Gastroesophageal sphincter (tissue), 4 donors: ENCODE measurements at places on chromosomes 13 and 19. TPM values are rescaled to one million over a fixed set of nuclear protein-coding genes. Genes with fewer than 3 reads are reported as not detected.

CSNK1A1L gene
- total RNA-seq, result not detected

DNA sequence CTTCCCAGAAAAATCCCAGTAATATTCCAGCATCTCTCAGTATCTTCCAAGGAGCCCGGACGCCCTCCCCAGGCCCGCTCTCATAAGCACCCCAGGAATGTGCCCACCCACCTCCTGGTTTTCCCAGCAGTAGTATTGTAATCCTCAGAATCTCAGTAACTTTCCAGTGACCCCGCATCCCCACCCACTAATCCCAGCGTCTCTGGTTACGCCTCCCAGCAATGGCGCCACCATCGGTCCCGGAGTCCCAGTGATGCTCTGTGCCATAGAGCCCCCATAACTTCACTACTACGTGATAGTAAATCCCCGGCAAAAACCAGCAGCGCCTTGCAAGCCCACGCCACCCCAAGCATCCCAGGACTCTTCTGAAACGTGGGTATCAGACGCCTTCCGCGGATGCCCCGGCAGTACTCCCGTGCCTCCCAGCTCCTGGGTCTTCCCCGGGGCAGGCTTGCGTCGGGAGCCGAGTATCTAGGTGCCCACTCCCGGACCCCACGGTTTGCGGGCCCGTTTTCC is 928 bp upstream of the PNPLA6 start:
- peak; percentile 63 for ATAC-seq

CTU1 gene
- 12.2 TPM for total RNA-seq

SEMA6B gene
- 7.0 TPM for total RNA-seq

ACER1 gene
- not detected for total RNA-seq

ZNF8 gene
- total RNA-seq, result 5.6 TPM

RNF6 gene
- 24.7 TPM for total RNA-seq

DNA sequence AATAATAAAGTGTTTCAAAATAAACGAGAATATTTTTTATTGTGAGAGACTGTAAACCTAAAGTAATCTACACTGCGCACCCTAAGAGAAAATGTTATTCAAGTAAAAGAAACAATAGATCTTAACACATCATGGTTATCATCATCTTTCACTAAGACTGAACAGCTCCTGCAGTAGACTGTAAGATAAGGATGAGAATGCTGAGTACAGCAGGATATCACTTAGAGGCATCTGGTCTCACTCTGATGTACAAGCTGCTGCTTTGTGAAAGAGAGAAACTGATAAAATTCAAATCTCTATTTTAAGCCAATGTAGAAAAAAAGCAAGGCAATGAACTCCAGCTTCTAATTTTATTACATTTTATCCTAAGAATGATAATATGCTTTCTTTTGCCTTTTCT is 261.7 kb upstream of the HTR2A start:
- ATAC-seq, result no peak

GRCh38 chr19:47446534-47447469 is 24.9 kb downstream of the SLC8A2 start:
- ATAC-seq, result peak; percentile 4

DNA sequence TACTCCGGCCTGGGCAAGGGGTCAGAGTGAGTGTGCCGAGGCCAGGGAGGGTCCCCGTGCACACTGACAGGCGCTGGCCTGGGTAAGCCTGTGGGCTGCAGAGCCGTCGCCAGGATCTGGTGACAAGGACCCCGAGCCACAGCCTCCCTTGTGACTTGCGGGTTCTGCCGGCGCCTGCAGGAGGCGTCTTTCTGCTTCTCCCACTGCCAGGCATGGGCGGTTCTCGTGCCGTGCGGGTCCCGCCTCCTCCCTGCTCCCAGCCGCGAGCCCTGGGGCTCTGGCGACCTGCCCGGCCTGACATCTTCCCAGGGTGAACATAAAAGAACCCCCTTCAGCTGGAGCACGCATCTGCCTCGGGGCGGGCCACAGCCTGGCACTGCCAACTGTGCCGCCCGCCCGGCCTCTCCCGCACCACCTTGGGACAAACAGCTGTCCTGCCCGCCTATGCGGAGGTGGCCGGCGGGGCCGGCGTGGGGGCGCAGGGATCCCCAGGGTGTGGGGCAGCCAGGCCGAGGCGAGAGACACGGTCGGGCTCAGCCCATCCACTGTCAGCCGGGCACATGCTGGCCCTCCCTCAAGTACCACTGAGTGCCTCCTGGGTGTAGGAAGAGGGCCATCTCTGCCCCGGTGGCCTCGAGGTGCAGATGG is 1.5 kb upstream of the HCN2 start:
- no peak for ATAC-seq
